ENCODE measurements at places on chromosomes 1 and 21.
A peak's percentile ranks its signal among the peaks of the same experiment; 100 is the strongest.

DNA sequence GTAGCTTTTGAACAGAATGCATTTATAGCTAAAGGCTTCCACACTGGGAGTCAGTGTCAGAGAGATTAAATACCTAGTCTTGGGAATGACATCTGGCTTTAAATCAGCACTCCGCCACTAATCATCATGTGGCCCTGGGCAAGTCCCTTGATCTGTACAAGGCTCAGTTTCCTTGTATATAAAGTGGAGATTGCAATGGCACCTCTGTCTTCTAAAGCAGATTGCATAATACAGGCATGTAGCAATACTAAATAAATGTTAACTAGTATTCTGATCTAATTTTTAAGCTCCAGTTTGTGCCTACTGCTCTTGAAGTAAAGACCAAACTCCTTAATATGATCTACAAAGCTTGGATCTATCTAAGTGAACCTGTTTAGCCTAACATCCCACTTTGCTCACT lies 249.4 kb downstream of the PLPP3 start:
- no peak for DNase-seq

- no peak for DNase-seq
These were observed 35.4 kb downstream of the FAAP20 start for GRCh38 chr1:2159124-2159523.

DNA sequence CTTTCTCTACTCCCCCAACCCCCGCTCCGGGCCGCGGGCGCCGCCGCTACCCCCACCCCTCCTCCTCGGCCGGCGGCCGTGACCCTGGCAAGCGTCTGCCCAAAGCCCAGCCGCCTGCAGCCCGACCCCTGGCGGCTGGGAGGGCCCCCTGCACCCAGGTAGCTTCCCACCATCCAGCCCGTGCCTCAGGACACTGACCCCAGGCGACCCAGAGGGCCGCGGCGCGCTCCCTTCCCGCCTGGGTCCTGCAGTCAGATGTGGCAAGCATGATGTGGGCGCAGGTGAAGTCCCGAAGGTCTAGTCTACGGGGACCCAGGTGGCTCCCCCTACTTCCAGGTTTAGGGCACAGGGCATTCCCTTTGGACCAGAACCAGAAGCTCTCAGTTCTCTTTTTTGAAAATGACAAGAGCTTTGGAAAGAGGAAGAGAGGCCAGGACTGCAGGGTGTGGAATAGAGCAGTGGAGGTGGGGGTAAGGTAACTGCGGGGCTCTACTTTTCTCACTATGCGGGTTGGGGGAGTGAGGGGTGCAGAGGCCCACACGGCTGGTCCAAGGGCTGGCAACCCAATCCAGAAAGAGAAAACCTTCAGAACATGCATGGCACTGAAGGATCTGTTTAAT lies at the start of gene DENND4B:
Gene DENND4B, minus strand, starts transcription at position 97 of the 620 bp plus-strand sequence. CDS start 2,344 bp downstream, outside the sequence.
- peak; percentile 80 for DNase-seq

- no peak for DNase-seq
These were observed 19.5 kb downstream of the USP24 start for GRCh38 chr1:55195521-55196233.

- DNase-seq, result no peak
These were observed 18.9 kb downstream of the NPR1 start for GRCh38 chr1:153697191-153698019.

DNA sequence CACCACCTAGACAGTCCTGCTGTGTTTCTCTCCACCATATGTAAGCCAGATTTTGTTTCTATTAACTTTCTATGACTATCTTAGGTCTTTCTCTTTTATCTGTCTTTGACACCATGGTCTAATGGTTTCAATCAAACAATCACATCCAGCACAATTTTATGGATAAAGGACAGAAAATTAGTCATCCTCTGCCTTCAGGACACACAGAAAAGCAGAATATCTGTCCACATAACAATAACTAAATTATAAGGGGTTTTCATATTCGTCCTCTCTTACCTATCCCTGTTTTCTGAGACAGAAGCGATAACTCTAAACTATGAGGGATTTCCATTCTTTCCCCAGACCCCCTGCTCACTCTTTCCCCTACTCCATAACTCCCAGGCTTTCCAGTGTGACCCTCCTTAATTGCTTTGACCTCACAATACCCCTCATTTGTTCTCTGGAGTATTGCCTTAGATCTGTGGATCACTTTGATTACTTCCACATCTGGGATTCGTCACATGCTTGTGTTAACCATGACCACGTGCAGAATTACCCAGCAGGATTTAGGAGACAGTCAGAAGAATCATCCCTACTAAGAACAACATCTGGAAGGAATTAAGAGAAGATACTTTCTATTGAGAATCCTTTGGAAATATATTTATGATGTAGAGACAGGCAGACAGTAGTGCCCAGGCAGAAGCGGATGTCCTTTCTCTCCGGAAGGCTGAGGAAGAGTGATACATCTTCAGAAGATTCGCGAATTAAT lies 108.2 kb upstream of the GREM2 start:
- DNase-seq, result no peak

DNA sequence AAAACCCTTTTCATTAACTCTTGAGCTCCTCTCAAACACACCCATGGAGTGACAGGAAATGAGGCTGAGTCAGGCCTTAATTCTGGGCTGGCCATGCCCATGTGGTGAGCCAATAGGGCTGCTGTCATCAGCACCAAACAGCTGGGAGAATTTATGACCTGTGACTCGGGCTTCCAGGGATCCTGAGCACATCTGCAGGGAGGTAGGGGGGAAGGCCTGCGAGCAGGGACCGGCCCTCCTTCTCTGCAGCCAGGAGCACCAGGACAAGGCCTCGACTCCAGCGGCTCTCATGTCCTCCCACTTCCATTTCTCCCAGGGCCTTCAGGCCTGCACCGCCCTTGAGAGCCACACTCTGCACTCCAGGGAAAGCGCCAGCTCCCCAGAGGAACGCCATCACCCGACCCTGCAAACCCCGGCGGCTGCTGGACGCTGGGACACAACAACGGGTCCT lies 14.6 kb downstream of the RIPK4 start:
- DNase-seq, result no peak

DNA sequence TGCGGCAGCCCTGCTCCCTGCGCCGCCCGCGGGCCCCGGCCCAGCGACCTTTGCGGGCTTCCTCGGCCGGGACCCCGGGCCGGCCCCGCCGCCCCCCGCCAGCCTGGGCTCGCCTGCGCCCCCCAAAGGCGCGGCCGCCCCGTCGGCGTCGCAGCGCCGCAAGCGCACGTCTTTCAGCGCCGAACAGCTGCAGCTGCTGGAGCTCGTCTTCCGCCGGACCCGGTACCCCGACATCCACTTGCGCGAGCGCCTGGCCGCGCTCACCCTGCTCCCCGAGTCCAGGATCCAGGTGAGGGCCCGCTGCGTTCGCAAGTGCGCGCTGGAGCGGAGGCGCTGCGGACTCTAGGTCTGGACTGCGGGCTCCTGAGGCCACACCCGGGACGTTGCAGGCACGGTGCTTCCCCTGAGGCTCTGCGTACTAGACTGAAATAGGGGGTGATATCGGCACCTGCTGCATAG lies 351 bp downstream of the MIXL1 start:
- DNase-seq, result no peak

- no peak for DNase-seq
These were observed 50.6 kb upstream of the BACH1 start for GRCh38 chr21:29248124-29248523.

- peak; percentile 27 for DNase-seq
These were observed 2.7 kb downstream of the TMEM200B start for GRCh38 chr1:29120947-29121485.

- no peak for DNase-seq
These were observed 25.8 kb upstream of the KIF21B start for GRCh38 chr1:201049248-201049831.

GRCh38 chr1:243902100-243902499 lies 52.1 kb upstream of the AKT3 start:
- no peak for DNase-seq

- DNase-seq, result no peak
These were observed 183.3 kb downstream of the AK5 start for GRCh38 chr1:77465139-77465538.

DNA sequence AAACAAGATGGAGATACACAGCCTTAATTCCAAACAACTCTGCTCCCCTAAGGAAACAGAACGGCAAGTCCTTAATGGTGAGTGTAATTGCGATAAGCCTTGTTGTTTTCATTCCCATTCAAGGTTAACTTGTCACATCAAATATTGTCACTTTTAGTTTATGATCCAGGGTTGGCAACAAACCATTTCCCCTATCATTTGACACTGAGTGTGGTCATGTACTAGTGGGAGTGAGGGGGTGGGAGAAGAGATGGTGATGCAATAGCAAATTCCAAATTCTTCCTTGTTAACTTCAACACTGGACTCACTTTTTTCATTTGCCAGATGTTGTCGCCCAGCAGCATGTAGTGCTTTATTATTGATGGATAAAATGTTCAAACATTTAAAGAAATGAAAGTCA lies 140.4 kb downstream of the ZNF326 start:
- DNase-seq, result peak; percentile 12

Measured in NCI-H1930 (cell line).